BJ (cell line): ENCODE measurements at places on chromosomes 4 and X.
A peak's percentile ranks its signal among the peaks of the same experiment; 100 is the strongest.

DNA sequence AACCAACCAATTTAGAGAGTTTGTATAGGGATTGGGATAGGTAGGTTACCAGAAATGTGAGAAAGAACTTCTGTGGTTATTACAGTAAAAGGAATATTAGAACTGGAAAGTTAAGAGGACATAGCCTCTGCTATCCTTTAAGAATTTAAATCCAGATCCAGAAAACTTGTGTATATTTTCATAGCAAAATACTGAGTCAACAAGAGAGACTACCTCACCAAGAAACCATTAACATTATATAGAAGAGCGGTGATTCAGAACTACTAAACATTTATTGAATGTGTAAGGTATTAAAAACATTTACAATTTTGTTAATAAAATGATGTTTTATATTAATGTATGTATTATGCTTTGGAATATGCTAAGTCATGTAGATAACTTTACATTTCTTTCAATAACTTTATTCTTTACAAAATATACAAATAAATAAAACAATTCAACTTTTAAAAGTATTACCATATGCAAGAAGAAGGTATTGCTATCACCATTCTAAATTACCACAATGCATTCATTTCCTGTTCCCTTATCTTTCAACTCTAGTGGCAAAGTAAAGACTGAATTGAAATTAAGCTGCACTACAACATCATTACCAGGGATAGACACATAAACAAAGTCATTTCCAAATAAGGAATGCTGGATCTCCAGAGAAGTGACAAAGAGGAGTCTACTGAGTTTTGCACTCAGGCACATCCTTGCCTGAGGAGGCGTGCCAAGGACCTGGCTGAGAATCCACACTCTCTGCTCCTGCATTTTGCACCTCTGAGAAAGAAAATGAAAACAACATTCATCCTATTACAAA lies 6.1 kb upstream of the BDH2 start:
- no peak for DNase-seq

DNA sequence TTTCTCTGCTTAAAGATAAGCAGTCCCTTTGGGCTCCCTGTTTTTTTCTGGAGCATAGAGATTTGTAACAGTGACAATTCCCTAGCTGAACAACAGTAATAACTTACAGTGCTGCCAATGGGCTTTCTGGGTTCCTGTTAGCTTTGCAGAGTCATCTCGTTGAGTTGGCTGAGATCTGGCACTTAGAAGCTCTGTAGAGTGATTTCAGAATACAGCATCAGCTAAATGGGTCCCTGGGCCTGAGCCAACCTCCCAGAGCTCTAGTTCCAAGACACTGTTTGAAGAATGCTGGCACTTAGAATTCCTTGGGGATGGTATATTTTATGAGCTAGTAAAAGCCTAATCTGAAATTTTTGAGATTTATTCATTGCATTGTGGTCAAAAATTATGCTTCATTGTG lies 43.5 kb upstream of the SERTM2 start:
- no peak for DNase-seq

DNA sequence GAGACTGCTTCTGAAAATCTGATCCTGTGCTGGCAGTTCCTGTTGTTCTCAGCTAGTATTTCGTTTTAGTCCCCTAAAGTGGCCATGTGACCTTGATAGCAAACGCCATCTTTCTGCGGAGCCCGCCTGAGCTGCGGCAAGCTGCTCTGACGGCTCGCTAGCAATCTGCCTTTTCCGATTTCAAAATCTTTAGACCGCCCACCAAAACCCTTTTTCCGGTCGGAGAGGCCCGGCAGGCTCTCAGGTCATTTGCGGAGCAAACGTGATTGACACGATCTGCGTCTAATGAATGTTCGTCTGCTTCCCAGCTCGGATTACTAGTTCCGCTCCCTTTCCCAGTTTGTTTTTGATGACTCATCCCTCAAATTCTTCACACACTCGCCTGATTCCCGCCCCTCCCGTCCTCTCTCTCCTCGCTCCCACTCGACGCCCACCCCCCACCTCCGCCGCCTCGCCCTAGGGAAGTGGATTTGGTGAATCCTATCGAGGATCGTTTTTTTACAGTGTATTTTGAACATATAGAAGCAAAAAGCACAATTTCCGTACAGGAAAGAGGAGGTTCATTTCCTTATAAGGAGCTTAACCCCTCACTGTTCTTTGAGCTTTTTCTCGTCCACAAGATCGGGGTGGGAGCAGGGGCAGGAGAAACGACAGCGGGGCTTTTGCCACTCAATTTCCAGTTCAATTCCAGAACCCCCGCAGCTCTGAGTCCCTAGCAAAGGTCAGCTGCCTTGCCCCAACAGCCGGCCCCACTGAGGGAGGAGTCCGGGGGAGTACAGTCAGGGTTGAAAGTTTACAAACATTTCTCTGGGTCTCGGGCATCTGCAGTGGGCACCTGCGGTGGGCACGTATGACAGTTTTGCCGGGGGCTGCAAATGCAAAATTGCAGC lies 37.5 kb downstream of the NLGN3 start:
- peak; percentile 89 for DNase-seq

- no peak for DNase-seq
These were observed 68.4 kb downstream of the ARHGEF38 start for GRCh38 chr4:105620640-105621323.

GRCh38 chr4:7634661-7635251 lies 200.0 kb upstream of the PSAPL1 start:
- no peak for DNase-seq

- no peak for DNase-seq
These were observed 115.8 kb upstream of the INPP4B start for GRCh38 chr4:142961866-142962265.

DNA sequence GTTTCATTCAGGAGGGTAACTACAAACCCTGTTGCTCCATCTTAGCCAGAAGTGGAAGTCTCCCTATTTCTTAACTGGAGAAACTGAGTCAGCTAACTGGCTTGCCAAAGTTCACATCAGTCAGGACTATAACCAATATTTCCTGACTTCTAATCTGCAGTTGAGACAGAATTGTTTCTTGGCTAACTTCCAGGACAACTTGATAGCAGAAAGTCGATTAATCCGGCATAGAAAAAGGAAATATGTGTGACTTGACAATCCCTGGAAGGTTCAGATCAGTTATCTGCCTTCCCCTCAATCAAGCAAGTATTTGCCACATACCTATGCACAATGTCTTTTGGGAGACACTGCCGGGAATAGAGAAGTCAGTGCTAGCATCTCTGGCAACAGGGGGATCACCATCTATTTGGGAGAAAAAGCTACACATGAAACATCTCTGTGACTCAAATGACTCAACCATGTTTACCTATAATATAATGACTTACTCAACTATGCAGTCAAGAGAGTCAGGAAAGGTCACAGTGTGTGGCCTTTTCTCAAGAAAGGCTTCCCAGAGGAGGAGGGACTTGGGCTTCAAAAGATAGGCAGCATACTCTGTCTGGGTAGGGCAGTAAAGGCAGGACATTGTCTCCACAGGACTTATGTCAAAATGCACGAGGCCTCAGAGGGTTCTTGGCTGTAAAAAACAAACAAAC lies 12.4 kb upstream of the LONRF3 start:
- DNase-seq, result no peak

DNA sequence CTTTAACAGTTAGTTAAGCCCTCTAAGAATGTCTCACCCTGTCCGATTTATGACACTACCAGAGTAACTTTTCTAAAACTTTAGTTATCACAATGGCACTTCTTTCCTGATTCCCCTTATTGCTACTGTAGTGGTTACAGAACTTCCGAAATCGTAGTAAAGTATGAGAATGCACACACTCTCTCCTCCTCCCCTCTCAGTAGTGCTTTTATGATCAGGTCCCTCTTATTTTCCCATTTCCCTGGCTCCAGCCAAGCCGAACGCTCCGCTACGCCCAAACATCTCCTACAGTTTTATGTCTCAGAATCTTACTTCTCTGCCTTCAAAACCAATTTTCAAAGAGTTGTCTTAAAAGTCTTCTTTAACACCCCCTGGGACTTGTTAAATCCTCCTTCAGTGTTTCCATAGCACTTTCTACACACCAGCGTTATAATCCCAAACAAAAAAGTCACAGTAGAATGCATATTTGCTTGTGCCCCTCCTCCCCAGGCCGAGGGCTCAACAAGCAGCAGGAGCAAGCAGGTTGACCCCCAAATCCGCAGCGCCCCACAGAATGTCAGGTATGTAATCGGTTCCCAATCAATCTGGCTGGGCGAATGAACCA lies 671 bp downstream of the HPF1 start:
- DNase-seq, result no peak

DNA sequence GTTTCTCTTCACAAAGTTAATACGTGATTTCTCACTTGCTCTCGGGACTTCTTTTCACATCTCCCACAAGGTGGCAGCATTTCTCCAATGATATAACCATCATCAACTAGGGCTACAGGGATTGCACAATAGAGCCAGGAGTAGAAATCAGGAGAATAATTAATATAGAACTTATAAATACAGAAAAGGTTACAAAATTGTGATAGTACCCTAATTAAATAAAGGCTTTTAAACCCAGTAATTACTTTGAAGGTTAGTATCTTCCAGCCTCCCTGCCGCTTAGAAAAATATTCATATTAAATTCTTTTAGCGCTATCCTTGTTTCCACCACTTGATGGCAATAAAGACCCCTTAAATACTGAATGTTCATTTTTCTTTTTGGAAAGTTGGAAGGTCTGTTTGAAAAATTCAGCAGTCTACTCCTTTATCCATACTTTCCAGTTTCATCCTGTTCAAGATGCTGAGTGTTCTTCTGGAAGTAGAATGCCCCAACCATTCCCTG lies 65.8 kb downstream of the RASGEF1B start:
- DNase-seq, result peak; percentile 9

GRCh38 chrX:15816438-15816809 lies 26.1 kb downstream of the ZRSR2 start:
- DNase-seq, result no peak

DNA sequence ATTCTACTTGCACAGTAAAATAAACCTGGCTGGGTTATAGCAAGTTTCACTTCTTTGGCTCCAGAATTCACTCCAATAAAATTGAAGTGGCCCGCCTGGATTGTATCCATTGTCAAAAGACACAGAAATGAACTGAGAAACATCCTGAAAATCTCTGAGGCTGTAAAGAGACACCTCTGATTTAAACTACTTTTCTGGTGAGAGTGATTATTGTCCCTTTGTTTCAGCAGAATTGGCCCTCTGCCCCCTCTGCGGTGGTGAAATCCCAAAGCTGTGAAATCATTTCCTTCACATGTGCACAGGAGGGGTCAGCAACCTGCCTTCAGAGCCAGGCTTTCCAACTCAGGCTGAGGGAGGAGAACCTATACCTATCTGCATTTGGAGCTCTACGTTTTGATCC lies 23.0 kb downstream of the GAB3 start:
- no peak for DNase-seq

- DNase-seq, result no peak
These were observed 585.3 kb upstream of the ATOH1 start for GRCh38 chr4:93243262-93243661.

DNA sequence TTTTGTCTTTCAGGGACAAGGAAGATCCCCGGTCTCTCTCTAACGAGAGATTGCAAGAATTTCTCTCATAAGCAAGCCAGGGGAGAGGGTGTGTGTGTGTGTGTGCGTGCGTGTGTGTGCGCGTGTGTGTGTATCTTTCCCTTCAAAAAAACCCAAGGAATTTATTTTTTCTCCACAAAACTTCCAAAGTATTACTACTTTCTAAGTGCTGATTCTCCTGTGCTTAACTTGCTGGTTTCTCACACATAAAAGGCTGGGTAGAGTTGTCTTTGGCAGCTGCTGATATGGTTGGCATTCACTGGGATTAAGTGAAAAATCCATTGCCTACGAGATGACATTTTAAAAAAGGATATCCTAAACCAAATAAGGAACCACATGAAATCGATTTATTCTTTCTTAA lies 435.7 kb downstream of the RAPGEF2 start:
- DNase-seq, result no peak

GRCh38 chrX:154376774-154377173 lies 2.3 kb upstream of the EMD start:
- no peak for DNase-seq

GRCh38 chr4:78951862-78952472 lies 12.7 kb upstream of the PAQR3 start:
- DNase-seq, result no peak

DNA sequence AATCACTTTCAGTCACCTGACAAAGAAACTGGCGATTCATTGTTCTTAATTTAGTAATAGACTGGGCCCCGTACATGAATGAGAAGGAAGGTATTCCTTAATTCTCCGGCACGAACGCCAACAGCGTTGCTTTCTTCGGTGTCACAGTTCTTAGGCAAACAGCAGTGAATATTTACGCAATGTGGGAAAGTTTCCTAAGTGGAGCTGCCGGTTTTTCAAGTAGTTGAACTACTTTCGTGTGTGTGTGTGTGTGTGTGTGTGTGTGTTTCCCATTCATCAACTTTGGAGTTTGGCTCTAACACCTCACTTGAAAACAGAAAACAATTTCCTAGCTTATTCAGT lies 651 bp downstream of the NXT2 start:
- peak; percentile 4 for DNase-seq

DNA sequence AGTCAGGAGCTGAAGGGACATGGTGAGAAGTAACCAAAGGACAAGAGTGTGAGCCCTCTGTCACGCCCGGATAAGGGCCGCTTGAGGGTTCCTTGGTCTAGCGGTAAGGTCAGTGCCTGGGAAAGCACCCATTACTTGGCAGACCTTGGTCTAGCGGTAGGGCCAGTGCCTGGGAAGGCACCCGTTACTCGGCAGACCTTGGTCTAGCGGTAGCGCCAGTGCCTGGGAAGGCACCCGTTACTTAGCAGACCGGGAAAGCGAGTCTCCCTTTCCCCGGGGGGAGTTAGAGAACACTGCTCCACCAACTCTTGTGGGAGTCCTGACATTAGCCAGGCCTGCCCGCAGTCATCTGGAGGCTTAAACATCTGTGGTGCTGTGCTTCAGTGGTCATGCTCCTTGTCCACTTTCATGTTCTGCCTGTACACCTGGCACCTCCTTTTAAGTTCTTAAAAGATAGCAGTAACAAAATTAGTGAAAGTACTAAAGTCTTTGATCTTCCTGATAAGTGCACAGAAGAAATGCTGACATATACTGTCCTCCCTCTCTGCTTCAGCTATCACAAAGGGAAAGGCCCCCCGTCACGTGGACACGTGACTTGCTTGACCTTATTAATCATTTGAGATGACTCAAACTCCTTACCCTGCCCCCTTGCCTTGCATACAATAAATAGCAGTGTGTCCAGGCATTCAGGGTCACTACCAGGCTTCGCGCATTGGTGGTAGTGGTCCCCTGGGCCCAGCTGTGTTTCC lies 9.3 kb upstream of the SEC24B start:
- DNase-seq, result no peak

DNA sequence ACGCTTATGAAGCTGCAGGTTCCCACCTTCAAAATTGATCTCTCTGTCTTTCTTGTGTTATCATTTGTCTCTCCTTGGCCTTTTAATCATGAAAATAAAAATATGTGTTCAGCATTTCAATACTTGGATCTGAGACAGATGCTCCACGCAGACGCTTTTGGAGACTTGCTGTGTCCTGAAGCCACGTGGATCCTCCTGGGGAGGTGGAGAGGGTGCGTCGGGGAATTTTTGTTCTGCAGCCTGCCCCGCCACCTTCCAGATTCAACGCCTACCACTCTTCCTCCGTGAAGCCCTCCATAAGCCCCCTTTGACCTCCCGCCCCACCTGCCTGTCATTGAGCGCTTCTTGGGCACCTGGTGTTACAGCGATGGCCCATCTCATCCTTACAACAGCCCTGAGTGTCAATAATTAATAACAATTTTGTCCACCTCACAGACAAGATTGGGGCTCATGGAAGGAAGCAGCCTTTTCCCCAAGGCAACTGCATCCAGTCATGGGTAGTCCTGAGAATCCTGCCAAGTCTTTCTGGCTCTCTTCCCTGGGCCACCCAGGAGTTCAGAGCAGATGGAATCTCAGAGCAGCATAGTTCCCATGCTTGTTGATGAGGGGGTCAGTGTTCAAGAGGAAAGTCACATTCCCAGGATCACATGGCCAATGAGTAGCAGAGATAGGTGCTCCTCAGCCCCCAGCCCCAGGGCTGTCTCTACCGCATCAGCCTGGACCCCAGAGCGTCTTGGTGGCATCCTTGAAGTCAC lies 172.6 kb upstream of the PSAPL1 start:
- no peak for DNase-seq
